ENCODE measurements at places on chromosomes 4 and X.

GRCh38 chrX:40473460-40474204, 107.1 kb upstream of the ATP6AP2 start:
- DNase-seq = peak; percentile 23

DNA sequence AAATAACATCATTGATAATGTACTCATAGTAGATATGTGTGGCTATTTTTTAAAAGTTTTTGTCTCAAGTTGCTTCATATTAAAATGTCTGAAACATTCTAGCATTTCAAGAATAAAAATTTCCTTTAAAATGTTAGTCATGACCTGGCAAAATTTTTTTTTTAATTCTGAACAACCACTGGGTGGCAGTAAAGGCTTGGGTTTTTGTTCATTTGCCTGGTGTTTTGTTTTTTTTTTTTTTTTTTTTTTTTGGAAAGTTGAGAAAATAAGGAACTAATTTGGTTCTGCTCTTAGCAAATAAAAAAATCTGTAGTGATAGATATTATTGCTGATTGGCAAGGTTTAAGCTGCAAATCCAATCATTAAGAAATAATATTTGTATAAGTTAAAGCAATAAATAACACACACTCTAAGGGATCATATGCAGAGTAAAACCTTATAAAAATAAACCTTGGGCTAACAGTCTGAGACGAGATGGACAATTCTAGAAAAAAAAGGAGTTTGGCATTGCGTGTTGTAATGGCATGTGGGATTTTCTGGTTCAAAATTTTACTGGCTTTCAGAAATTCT, 81.4 kb downstream of the CEP44 start:
- peak; percentile 50 for DNase-seq

DNA sequence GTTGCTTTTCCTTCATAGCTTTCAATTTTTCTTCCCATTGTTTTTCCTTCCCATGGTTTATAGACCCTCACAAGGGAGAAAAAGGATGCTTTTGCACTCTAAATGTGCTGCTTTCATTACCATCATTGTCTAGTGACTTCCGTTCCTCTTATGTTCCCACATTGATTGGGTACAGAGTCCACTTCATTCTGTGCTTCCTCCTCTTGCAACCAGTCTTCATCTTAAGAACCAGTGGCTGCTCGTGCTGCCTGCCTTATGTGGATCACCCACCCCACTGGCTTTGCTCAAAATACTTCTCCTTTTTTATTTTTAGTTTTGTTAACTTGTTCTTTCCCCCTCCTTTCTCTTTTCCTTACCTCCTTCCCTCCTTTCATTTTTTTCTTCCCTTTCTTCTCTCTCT, 76.5 kb upstream of the BOD1L1 start:
- DNase-seq = peak; percentile 47

- DNase-seq = no peak
Observed at GRCh38 chrX:115399306-115399705, 109.8 kb downstream of the LUZP4 start.

DNA sequence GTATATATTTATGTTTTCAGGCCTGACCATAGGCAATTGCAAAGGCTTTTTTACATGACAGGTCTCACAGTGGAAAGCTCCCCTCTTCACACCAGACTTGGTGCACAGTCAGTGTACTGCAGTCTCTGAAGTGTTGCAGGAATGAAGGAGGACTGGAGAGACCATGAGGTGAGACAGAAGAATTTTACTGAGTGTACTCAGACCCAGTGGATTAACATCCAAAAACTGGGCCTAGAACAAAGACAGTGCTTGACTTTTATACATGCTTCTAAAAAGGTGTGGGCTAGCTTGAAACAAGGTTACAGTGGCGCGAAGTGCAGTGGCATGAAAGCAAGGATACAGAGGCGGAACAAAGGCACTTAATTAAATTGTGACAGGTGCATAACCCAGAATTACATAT, 822.9 kb downstream of the RAPGEF2 start:
- no peak for DNase-seq

DNA sequence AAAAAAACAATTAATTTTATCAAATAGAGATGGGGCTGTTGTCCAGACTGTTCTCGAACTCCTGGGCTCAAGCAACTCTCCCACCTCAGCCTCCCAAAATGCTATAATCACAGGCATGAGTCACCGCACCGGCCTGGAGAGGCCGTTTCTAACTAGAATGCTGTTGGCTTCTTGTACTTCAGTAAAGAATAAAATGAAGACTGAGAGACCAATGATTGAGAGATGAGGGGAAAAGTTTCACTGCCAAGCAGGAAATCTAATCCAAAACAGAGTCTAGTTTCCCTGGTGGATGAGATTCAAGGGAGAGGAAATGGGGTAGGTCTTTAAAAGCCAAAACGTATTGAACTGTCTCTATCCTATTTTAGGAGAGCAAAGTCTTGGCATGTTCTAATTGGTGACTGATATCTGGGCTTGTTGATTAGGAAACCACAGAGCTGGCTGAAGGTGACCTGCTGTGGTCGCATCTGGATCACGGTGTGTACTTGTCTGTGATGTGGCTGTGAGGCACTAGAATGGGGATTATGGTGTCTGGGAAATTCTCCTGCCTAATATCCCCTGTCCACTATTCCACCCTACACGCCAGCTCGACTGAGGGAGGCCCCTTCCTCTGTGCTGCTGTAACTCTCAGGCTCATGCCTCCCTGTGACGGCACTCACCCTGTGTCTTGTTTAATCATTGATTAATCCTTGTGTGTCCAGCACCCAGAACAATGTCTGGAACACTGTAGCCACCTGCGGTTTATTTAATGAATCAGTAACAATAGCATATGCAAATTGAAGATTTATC, 15.0 kb upstream of the TRIM2 start:
- DNase-seq = no peak

GRCh38 chr4:8050555-8051206, 107.9 kb downstream of the ABLIM2 start:
- no peak for DNase-seq

DNA sequence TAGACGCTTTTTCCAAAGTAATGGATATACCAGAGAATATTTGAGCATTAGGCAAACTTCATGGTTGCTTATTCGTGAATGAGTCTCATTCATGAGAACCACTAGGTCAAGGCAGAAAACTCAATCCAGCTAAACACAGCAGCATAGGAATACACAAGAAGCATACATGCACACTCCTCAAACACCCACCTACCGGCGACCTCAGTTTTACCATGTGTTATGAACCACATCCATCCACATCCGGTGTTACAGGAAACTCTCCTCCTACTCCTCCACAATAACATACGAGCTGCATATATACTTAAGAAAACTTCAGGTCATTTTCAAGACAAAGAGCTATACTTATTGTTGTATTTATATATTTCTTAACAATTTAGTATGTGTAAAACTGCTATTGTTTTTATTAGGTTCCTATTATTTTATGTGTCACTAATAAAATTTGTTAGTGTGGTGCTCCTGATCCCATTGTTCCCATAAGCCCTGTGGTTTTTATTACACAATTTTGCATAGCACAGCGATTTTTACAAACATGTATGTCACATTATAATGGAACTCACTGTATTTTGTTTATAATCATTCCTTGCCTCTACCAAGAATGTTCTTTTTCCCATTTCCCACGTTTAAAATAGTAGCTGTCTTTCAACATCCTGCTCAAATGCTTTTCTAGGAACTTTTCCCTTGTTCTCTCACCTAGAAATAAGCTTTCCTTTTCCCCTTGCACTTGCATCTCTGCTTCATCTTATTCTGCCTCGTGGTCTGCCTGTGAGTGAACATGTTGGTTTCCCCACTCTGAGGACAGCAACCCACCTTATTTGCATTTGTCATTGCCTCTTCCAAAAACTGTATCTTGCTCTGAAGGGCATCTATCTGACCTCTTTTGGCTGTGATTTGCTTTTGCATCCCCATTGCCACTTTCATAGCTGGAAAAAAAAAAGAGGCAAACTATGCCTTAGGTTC, 48.3 kb downstream of the STBD1 start:
- peak; percentile 76 for DNase-seq

GRCh38 chr4:88697588-88698329, at the start of gene NAP1L5:
Gene NAP1L5, minus strand, starts transcription at chr4:88697829. Its CDS starts 75 bp downstream, at chr4:88697754.
- peak; percentile 55 for DNase-seq

DNA sequence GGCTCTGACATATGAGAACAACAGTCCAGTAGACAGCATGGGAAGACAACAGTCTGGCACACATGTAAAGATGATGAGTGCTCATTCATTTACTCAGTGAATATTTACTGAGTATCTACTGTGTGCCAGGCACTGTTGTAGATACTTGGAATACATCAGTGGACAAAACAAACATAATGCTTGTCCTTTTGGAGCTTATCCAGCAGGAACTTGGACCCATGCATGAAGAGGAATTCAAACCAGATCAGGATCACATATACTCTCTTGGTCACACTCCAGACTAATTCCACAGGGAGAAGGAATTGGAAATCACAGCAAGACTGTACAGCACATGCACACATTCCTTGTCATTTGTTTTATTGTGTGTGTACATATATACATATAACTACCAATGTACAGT, 217.6 kb upstream of the TTC29 start:
- DNase-seq = no peak

DNA sequence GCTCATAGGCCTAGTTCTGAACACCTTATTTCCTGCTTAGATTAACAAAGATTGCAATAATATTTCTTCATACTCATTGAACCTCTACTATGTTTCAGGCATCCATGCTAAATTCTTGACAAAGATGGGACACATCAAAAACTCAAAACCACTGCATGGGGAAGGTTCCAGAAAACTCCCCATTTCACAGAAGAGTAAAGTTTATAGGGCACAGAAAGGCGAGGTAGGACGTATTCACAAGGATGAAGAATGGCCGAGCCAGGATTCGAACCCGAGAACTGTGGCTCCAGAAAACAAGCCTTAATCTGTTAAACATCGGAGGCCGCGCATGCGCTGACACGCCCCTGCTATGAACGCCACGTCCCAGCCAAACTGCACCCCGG, 688 bp downstream of the UXT start:
- DNase-seq = no peak

- peak; percentile 51 for DNase-seq
Observed at GRCh38 chrX:138191998-138192397, 519.5 kb downstream of the FGF13 start.

DNA sequence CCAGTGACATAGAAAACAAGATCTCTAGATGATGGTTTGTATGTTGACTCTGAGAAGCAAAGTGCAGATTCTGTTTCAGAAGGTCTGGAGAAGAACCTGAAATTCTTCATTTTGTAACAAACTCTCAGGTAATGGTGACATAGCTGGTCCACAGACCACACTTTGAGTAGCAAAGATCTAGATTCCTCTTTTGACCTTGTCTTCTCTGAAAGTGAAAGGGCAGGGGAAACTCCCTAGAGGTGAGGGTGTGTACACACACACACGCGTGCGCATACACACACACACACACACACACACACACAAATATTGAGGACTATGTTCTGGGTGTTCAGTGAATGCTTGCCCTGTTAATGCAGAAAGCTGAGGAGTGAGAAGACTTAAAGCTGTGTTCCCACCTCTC, 110.1 kb downstream of the NHSL2 start:
- peak; percentile 11 for DNase-seq

- peak; percentile 11 for DNase-seq
Observed at GRCh38 chr4:41174444-41174843, 39.9 kb downstream of the APBB2 start.

- no peak for DNase-seq
Observed at GRCh38 chr4:145093638-145094037, 4.4 kb downstream of the ANAPC10 start.

DNA sequence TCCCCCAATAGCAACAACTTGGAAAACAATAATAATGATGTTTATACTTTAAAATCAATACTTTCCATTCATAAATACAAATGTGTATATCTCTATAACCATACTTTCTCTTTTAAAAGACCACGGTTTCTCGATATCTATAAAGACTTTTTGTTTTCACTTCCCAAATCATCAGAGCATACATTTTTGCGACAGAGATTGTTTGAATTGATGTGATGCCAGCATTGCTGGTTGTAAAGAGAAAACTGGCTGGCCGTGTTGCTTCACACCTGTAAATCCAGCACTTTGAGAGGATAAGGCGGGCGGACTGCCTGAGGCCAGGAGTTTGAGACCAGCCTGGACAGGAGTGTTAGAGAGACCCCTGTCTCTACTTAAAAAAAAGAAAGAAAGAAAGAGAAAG, 77.6 kb upstream of the ZNF518B start:
- DNase-seq = no peak

GRCh38 chrX:13374364-13374763, 54.5 kb upstream of the ATXN3L start:
- no peak for DNase-seq

DNA sequence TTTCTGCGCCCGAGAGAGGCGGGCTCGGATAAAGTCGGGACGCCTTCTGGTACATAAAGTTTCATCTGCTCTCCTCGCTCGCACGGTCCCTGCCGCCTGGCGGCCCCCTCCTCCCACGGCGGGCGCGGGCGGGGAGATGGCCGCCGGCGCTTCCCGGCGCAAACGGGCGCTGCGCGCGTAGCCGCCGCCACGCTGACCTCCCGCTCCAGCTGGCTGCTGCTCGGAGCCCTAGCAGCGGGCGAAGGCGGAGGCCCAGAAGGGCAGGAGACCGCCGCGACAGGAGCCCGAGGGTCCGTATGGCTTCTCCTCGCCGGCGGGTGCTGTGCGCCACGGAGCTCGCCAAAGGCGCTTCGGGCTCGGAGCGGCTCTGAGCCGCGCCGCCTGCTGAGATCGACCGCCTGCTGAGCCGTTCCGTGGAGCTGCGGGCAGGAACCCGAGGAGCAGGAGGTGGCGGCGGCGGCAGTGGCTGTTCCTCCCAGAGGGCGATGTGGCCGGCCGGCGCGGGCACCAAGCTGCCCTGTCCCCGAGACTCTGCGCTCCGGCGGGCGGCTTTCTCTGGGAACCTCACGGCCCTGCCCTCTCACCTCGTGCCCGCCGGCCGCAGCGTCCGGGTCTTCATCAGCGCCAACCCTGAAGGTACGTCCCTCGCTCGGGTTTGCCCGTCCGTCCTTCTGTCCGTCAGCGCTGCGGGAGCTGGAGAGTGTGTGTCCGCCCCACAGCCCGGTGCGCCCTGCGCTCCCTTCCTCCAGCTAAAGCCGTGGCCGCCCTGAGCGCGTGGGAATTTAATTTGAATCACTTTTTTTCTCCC, at the start of gene NWD2:
TSS of gene NWD2 (plus strand) at position 161 of the 808 bp plus-strand sequence. CDS start at position 486, 325 bp downstream.
- DNase-seq = no peak

DNA sequence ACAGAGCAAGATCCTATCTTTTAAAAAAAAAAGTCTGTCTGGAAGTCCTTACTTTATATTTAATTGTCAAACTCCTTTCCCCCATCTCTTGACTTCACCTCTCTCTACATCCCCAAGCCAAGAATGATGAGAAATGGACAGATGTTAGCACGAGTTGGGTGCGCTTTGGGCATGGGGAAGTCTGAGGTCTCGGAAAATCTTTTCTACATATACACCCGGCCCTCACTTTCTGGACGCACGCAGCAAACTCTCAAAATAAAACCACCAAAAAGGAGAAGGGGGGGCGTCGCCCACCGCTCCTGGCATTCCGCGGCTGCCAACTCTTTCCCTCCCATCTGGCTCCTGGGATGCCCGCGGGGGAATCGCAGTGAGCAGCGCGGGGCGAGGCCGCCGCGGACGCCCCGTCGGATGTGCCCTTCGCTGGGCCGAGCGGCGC, 756 bp downstream of the IGFBP7 start:
- DNase-seq = peak; percentile 49

Data from NB4 (cell line).